ENCODE measurements at places on chromosomes 3 and 15. TPM values are rescaled to one million over a fixed set of nuclear protein-coding genes. Genes with fewer than 3 reads are reported as not detected.
A peak's percentile ranks its signal among the peaks of the same experiment; 100 is the strongest.

LRRC31 gene
- total RNA-seq, result not detected

CTXN2 gene
- not detected for total RNA-seq

ECE2 gene
- not detected for total RNA-seq

NUSAP1 gene
- 270 TPM for total RNA-seq

GOLGA6D gene
- total RNA-seq, result not detected

PLAAT1 gene
- total RNA-seq, result not detected

GRCh38 chr3:122475316-122475715 lies 39.4 kb downstream of the KPNA1 start:
- ATAC-seq, result no peak

- ATAC-seq, result no peak
These were observed 116.3 kb downstream of the TFG start for GRCh38 chr3:100825574-100825973.

DNA sequence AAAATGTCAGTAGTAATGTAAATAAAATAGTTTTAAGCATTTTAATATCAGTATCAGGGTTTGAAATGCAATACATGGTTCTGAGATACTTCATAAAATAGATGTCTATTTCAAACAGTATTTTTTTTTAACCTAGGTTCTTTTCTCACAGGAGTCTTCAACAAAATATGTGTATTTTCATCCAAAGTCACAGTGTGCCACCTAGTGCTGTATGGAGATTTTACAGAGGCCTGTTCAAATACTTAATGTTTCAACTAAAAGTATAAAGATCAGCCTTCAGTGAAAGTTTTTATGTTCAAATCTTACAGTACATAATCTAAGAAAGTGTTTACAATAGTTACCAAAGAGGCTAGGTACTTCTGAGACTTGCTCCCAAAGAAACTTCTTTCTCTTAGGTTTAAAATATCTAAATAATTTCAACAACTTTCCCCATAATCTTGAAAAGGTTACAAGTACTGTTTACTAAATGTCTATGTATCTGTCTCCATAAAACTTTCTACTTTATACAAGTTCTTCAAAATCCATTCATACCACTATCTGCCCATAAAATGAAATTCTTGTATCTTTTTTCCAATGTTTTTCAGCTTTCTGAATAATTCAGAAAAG lies 38.3 kb downstream of the SCAPER start:
- no peak for ATAC-seq

GRCh38 chr3:63328365-63328764 lies 50.3 kb downstream of the SYNPR start:
- no peak for ATAC-seq

GRCh38 chr3:97106652-97106989 lies 292.2 kb downstream of the EPHA6 start:
- no peak for ATAC-seq

DNA sequence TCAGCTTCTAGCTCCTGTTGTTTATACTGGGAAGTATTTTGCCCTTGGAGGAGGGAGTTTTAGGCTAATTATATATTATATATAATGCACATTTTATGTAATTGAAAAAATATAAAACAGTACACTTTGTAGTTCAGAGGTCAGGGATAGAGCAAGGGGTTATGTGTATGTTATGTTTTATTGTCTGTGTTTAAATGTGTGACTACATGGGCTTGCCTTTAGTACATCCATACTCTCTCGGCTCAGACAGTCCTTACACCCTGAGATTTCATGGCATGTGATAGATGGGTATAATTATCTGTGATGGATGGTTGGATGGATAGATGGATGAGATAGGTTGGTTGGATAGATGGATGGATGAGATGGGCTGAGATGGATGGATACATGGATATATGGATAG lies 17.4 kb upstream of the ST3GAL6 start:
- no peak for ATAC-seq

DNA sequence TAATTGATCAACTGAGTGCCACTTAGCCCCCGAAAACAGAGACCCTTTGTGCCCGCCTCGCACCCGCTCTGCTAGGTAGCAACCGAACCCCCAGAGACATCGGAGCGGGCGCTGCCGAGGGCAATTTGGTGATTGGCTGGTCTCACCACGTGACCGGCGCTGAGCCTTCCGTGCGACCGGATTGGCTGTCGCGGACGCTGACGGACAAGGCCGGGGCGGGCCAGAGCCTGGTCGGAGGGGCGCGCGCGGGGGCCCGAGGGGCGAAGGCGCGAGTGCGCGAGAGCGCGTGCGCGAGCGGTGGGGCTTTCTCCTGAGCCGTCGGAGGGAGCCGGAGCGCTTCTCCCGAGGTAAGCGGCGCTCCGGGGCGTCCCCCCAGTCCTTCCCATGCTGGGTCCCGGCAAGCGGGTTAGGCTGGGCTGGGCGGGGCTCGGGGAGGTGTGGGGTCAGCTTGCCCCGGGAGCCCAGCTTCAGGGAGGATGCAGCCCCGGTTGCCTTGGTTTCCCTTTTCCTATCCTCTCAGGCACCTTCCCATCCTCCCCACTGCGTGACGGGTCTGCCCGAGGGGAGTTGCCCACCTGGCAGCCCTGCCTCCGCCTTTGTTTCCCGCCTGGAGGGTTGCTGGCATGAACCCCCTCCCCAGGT lies at the start of gene TMEM108:
TSS of gene TMEM108 (plus strand) at position 303 of the 642 bp plus-strand sequence.
- ATAC-seq, result peak; percentile 65

- no peak for ATAC-seq
These were observed 674.1 kb downstream of the CADM2 start for GRCh38 chr3:85632921-85633320.

GRCh38 chr15:32701863-32702262 lies 15.9 kb upstream of the GREM1 start:
- no peak for ATAC-seq

DNA sequence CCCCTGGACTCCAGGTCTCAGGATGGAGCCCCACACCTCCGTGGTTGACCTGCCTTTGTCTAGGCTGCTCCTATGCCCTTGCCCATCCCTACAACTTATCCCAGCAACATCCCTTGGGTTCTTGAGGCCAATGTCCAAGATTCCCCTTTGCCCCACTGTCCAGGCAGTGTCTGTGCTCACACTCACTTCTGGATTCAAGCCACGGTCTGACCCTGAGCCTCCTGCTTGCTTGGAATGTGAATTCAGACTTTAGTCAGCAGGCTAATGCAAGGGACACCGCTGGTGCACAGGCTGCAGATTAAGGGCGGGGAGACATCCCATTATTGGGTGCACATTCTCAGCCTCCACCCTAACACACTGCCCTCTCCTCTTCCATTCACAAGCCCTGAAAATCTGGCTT lies 154.1 kb downstream of the WNT5A start:
- no peak for ATAC-seq

- ATAC-seq, result no peak
These were observed 1.2 kb upstream of the USF3 start for GRCh38 chr3:113697500-113698090.

GRCh38 chr3:14907043-14907966 lies 40.1 kb upstream of the NR2C2 start:
- no peak for ATAC-seq

- ATAC-seq, result no peak
These were observed 73.1 kb downstream of the NR2E3 start for GRCh38 chr15:71883447-71883846.

DNA sequence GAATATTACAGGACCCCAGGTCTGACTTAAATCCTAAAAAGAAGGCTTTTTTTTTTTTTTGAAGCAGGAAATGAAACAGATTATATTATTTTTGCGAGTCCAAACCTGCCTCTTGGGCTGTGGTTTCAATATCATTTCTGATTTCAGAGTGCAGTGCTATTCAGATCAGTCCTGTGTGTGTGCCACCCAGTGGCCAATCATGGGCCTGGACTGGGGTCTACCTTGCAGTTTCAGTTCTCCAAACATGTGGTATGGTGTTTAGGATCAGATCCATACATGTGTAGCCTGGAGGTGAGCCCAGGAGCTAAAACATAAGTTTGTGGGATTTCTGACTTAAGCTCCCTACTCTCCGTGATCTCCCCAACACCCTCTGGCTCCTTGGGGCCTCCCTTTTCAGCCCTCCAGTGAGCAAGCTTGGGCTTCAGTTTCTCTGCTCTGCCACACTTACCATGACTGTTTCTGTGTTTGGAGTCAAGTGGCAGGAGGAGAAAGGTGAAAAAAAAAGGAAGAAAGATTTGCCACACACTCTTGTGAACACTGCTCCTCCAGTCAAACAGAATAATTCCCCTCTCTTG lies 12.1 kb upstream of the THSD4 start:
- no peak for ATAC-seq

Measured in activated T-helper 17 cell treated with anti-CD3 and anti-CD28 coated beads, Interleukin-2, amount 50 U/mL, for 72 hours (primary cell).